Kidney (tissue), 22 donors: ENCODE measurements at places on chromosomes 3 and 15. TPM values are rescaled to one million over a fixed set of nuclear protein-coding genes. Genes with fewer than 3 reads are reported as not detected.

AGBL1 gene
- not detected for total RNA-seq

RHOV gene
- 3.0 TPM for total RNA-seq

- peak; percentile 91 for DNase-seq
Measured at GRCh38 chr3:192514081-192514753, 213.1 kb downstream of the FGF12 start.

P2RY13 gene
- total RNA-seq = 2.5 TPM

SNAPC5 gene
- 29.6 TPM for total RNA-seq

DNA sequence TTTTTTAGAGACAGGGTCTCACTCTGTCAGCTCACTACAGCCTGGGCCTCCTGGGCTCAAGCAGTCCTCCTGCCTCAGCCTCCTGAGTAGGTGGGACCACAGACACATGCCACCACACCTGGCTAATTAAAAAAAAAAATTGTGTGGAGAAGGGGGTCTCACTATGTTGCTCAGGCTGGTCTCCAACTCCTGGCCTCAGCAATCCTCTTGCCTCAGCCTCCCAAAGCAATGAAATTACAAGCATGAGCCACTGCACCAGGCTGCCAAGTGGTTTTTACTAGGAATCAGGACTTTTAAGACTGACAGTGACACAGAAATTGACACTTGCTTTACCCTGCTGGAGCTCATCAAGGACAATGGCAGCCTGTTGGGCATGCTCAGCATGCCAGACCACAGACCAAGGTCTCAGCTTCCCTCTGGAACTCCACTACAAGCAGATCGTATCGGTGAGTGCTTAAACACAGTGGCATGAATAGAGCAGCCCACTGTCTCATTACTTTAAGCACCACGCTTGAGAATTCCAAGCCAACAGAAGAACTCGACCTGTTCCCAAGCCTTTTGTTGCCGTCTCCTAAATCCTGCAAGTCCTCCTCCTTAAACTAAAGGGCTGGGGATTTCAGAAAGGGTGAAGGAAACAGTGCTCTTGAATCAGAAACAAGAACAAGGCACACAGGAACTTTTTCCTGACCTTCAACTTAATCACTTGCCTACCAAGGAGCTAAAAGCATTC lies 41.4 kb downstream of the EOMES start:
- no peak for DNase-seq

- DNase-seq = no peak
Measured at GRCh38 chr3:963755-964154, 129.1 kb upstream of the CNTN6 start.

CFAP100 gene
- total RNA-seq = not detected

DNA sequence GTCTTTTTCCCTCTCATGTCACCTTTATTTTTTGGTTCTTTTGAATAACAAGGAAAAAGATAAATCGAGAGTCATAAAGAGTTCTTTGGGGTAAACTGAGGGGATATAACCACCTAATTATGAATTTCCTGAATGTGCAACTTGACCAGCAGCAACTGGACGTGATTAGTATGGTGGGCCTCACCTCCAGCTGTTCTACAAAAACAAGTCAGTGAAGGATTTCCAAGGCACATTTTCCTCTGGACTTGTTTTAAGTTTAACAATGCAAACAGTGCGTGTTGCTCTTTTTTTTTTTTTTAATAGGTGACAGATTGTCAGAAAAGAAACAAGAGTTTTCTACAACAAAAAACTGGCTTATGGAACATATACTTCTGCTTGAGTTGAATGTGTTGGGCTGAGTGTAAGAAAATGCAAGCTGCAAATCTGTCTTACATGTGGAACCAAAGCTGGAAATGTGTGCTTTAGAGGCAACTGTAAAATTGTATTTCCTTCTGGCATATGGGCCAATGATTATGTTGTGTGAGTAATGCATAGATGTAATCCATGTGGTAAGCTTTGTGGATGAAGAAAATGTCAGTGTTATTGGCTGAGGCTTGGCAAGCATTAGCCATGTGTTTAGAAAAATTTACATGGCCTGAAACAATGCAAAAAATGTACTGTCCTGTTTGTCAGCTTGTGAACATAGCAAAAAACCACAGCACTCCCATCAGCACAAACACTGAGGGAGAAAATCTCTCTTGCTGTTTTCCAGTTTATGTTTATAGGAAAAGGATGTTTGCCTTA lies 44.5 kb upstream of the FNDC3B start:
- DNase-seq = no peak

NCEH1 gene
- 43.6 TPM for total RNA-seq

DNA sequence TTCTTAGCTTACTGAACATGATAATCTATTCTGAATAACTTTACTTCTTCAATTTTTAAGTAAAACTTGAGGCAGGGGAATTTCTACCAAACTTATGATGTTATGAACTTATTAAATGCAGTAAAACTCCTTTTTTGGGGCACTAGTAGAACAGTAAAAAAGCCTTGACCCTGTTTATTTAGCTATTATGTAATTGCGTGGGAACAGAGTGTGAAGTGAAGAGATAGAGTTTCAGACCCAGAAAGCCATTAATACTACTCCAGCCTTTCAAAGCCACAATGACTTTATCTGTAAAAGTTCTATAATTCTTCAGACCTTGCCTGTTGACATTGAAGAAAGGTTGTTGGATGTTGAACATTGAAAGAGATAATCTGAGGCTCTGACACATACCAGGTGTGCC lies 638.8 kb upstream of the GRM7 start:
- DNase-seq = no peak

DNA sequence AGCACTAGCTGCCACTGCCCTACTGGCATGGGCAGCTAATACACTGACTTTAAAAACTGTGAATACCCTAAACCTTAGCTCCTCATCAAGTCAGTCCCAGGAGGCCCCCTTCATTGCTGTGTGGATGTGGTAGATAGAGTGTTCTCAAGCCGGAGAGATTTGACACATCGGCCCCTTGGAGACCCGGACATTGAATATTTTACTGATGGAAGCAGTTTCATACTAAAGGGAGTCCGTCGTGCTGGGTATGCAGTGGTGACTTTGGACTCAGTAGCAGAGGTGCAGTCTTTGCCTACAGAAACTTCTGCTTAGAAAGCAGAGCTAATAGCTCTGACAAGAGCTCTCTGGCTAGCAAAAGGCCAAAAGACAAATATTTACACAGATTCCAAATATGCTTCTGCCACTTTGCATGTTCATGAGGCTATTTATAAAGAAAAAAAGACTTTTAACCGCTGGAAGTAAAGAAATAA lies 17.5 kb downstream of the CCR4 start:
- no peak for DNase-seq

DNA sequence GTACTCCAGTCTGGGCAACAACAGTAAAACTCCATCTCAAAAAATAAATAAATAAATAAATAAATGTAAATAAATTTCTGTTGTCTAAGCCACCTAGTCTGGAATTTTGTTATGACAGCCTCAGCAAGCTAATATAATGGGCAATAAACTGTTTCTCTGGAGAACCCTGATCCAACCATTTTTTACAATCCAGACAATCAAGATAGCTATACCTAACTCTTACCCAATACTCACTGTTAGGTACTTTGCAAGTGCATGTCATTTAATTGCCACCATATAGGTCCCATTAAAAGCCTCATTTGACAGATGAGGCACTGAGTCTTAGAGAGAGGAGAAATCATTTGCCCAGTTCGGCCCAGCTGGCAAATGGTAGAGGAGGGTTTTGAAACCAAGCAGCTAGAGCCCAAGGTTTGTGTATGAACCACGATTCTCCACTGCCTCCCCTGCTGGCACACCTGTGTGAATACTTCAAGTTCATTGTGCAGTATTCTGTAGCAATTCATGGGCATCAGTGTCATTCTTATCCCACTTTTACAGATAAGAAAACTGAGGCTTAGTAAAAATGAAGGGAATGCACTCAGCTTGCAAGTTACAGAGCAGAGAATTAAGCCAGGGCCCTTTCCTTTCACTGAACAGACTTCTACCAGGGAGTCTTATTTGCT lies 107.0 kb upstream of the UBE2E1 start:
- no peak for DNase-seq

TBC1D21 gene
- not detected for total RNA-seq

ADPRH gene
- 15.0 TPM for total RNA-seq

DNA sequence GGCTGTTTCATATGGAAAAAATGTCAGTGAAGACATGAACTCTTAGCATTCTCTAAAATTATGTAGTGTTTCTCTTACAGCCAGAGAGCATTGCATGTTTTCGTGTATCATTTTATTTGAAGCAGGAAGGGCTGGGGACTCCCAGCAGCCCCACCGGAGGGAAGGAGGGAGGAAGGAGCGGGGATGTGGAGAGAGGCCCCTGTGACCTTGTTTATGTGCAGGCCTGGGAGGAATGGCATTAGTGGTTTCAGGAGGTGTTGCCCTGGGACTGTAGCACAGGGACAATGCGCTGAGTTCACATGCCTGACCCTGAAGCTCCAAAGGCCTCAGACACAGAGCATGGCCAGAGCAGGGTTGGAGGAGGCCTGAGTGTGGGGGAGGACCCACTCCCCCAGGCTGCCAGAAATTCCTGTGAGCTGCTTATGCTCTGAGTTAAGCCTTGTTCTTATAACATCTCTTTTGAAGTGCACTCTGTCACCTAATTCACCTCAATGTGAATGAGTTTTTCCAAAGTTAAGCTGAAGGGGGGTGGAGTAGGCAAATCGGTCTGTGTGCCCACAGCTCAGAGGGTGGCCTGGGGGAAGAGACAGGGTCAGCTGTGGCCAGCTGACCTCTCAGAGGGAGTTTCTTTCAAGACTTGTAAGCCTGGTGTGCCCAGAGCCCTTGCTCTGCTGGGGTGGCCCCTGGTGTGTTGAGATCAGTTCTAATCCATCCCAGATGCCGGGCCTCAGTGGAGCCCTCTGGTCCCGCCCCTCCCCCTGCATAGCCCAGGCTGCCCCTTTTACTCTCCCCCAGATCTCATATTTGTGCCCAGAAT lies 3.9 kb upstream of the RNU6-1 start:
- DNase-seq = peak; percentile 93

DNA sequence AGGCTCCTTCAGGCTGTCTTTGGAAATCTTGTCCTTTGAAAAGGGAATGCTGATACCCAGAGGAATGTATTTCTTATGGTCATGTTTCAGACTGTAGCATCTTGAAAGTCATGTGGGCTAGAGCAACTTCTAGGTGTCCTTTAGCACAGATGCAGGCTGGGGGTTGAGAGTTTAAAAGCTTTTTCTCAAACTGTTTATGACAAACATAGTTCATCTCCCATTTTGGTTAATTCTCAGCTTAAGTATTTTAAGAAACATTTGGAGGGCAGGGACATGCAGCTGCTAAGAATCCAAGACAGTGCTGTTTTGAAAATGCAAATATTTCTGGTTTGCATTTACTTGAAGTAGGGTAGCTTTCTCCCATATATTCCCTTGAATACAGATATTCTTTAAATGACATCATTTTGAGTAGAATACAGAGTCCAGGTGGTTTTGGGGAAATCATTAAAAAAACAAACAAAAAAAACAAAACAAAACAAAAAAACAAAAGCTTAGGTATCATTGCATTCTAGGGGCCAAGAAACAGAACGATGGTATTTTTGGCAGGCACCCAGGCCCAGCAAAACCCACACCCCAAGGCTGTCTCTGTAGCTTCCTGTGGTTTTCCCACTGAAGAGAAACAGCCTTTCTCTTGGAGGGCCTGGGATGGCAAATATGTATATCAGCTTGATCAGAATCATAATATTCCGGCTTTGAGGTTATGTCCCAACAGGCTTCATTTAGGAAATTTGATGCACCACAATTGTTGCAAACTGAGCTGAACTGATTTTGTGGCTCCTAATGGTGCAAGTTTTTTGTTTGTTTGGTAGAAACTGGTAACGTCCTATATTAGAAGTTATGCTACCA lies 120.0 kb downstream of the ATG7 start:
- peak; percentile 41 for DNase-seq

- no peak for DNase-seq
Measured at GRCh38 chr3:186421946-186422345, 59.9 kb upstream of the DGKG start.

- no peak for DNase-seq
Measured at GRCh38 chr15:64800476-64800875, 25.0 kb downstream of the PIF1 start.

DNA sequence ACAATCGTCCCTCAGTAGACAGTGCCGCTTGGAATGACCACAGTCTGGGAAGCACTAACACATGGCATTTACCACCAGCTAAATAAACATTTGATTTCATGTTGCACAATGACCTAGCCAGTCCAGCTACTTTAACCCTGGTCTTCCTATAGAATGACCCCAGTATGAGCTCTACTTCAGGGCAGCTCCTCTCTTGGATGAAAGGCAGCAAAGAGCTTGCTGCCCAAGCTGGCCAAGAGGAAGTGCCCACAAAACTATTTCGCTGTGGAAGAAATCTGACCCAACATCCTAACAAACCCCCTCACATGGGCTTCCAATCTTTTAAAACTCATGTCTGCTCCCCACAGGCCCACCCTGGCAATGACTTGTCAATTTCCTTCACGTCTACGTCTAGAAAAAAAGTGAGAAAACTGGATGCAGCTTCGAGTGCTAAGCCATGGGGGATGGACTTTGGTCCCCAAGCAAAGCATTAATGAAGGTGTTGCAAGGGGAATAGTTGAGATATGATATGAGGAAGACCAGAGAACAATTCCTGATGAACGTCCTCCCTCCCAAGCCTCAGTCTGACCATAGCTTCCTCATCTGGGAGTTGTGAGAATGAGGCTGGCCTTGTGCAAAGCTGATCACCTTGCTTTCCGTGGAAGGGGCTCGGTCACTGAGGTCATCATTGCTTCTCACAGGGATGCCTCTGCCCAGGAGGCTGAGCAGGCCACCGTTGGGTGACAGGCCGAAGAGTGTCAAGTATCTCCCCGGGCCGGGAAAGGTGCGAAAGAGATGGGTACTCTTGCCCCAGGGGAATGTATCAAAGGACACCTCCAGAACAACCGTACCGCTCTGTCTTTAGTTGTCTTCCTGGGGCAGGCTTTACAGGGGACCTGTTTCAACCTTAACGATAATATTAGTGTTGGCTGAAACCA lies 964 bp downstream of the SLC25A20 start:
- DNase-seq = no peak

GRCh38 chr15:50128266-50128665 lies 9.2 kb upstream of the ATP8B4 start:
- no peak for DNase-seq

- DNase-seq = no peak
Measured at GRCh38 chr3:122103821-122104514, 48.8 kb downstream of the CD86 start.
